Activated naive CD4-positive, alpha-beta T cell (primary cell): ENCODE measurements at places on chromosomes 4 and X.
A peak's percentile ranks its signal among the peaks of the same experiment; 100 is the strongest.

DNA sequence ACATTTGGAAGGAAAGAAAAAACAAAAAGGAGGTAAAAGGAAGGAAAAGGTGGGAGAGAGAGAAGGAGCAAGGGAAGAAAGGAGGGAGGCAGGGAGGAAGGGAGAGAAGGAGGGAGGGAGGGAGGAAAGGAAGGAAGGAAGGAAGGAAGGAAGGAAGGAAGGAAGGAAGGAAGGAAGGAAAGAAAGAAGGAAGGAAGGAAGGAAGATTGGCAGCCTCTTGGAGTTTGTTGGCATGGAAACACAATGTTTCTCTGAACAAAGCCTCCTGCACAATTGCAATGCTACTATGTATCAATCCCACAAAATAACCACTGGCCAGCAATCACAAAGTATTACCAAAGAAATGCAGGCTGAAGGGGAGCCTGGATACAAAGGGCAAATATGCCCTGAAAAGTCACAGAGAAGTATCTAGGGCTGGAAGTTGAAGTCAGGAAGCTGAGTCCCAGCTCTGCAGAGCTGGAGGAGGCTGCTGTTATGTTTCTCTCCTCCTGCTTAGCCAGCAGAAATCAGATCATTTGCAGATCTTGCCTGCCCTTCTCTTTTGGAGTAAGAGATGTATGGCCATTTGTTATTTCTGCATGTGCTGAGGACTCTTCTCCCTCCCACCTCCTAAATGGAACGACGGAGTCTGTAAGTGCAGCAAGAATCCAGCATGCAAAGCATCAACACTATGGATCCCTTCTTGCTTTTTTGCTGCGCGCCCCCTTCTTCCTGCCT is 195.9 kb upstream of the LDB2 start:
- no peak for DNase-seq

DNA sequence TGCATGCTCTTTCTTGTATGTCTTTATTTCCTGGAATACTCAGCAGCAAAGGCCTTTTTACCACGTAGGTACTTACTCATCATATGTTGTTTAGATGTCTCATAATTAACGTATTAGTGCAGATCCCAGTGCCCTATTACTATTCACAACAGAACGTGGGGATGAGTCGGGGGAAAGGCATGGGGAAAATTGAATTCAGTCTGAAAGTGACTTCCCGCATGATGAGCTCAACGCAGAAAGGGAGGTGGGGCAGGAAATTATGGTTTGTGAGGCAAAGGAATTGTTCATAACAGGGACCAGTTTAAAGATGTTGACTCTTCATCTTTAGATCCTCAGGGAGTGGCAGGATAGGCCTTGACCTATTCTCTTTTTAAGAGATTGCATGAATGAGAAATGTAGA is 2.0 kb upstream of the TMPRSS11D start:
- DNase-seq, result no peak

- DNase-seq, result no peak
Observed at GRCh38 chrX:40100141-40100536, 2.4 kb upstream of the BCOR start.

DNA sequence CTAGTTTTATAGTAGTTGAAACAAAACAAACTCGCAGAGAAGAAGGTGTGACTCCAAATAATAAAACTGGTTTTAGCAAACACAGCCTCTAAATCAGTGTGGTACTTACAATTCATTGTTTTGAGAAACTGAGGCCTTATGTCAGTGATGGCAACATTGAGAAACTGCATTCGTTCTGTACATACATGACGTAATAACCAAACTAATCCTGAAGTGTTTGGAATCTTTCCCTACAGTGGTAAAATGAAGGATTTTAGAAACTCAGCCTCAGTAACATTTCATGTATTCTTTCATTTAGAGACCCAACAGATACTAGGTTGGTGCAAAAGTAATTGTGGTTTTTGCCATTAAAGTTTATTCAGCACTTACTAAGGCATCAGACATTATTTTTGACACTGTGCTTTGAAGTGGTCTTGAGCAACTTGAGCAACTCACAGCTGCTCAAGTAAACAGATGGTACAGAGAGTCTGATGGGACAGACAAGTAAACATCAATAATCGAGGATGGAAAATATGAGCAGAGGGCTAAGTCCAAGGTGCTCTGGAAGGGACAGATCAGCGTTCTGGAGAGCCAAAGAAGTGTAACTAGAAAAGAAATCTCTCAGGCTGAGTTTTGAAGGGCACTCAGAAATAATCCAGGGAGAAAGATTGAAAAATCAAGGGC is 390.8 kb upstream of the BOD1L1 start:
- DNase-seq, result no peak

DNA sequence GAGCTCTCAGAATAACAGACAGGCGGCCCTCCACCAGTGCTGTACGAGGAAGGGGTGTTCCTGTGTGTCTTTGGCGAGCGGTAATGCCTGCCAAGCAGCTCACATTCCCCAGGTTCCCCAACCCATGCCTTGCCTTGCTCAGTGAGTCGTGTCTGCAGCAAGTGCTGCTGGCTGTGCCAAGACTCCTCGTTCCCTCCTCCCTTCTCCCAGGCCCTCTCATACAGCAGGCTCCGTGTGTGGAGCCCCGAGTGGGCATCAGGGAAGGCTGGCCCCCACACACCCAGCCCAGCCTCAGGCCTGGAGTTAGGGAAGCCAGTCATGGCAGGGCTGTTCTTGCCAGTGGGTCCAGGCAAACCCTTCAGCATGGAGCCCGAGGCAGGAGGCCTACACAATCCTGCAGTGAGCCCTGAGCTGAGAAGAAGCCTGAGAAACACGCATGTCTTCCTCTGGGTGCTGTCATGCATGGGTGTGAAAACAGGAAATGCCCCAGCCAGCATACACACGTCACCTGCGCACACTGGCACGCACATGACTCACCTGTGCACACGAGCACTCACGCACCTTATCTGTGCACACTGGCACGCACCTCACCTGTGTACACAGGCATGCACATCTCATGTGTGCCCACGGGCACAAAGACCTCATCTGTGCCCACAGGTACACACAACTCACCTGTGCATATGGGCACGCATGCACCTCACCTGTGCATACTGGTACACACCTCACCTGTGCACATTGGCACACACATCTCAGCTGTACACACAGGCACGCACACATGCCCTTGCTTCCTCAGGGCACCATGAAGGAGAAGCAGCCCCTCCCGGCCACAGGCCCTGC is 238.7 kb downstream of the DHRSX start:
- no peak for DNase-seq

- no peak for DNase-seq
Observed at GRCh38 chr4:31999848-32000247, 1279.7 kb downstream of the PCDH7 start.

DNA sequence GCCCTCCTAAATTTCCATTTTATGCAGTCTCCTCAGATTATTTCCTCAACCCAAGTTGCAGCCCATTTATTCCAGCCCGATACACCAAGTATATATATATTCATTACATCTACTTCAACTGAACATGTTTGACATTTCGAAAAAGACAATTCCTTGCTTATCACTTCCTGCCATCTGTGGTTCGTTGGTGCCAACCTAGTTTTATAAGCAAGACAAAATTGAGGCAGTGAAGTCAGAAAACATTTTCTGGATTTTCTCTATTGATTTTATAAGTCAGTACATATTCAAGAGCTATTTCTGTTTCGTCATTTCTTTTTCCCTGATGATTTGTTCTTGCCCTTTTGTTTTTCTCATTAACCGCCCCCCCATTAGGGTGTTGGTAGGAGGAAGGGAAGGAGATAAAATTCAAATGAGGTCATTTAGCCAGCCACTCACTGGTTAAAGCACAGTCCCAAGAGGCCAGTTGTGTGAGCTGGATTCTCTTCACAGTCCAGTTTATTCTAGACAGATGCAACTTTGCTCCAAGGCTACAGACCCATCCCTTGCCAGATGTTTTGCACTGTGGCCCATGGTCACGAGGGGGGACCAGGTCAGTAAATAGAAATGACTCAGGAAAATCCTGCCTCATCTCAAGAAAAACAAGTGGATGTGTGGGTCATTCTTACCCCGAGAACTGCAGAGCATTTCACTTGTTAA is 20.3 kb upstream of the VEGFD start:
- no peak for DNase-seq

GRCh38 chr4:117293784-117294183 is 208.4 kb upstream of the TRAM1L1 start:
- DNase-seq, result no peak

DNA sequence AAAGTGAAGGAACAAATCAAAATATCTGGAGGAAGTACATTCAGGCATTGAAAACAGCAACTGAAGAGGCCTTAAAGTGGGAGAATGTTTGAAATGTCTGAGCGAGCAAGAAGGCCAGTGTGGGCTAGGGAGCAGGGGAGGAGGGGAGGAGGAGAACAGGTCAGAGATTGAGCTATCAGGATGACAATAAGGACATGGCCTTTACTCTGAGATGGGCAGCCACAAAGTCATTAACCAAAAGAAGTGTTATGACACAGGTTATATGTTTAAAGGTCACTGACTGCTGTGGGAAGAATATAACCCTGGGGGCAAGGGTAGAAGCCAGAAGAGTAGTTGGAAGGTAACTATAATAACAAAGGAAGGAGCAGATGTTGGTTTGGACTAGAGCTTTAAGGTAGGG is 315.4 kb downstream of the INPP4B start:
- DNase-seq, result no peak

GRCh38 chrX:40871385-40872082 is 136.2 kb upstream of the MED14 start:
- DNase-seq, result no peak

- DNase-seq, result no peak
Observed at GRCh38 chrX:39915081-39915480, 182.7 kb downstream of the BCOR start.

DNA sequence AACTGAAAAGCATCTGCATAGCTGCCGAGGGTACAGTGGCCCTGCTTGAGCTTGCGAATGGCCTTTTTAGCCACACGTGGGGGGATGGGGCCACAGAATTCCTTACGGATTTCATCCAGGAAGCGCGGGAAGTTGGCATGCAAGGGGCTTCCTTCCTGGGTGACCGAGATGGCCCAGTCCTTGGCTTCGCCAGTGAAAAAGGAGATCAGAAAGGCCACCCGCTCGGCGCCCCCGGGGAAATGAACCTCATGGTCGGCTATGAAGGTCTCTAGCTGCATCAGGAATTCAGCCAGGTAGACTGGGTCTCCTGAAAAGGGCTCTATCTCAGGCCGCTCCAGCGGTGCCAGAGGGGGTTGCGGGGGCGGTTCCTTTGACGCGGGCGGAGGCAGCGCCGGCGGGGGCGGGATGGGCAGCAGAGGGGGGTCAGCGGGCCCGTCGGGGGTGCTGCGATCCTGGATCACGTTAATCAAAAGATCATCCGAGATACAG is 909 bp downstream of the RTL5 start:
- DNase-seq, result no peak

DNA sequence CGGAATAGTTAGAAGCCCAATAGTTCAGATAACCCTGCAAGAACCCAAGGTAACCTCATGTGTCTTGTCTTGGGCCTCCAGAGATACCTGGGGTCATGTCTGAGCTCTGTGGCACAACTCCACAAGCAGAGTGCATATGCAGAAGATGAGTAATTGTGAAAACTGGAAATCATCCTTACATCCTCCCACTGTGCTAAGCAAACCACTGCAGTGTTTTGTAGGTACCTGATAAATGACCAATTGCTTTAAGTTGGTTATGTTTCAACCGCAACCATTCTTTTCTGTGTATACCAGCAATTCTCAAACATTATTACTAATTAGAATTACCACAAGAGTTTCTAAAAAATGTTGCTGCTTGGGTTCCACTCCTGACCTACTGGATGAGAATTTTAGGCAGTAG is 73.2 kb downstream of the CBLL2 start:
- DNase-seq, result no peak

DNA sequence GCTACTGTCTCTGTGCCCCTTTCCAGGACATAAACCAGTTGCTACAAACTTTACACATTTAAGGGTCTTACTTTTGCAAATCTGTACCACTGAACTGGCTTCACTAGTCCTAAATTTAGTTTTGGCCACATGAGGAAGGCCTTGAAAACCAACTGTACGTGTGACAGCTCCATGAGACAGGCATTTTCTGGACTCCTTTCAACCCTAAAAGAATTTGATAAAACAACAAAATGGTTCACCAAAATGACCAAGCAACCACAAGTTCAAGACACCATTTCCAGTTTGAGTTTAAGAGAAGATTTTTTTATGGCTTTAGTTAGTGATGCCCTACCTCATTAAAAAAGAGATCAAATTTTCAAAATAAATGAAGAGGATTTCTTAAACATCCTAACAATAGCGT is 246.4 kb downstream of the ZNF674 start:
- DNase-seq, result no peak

DNA sequence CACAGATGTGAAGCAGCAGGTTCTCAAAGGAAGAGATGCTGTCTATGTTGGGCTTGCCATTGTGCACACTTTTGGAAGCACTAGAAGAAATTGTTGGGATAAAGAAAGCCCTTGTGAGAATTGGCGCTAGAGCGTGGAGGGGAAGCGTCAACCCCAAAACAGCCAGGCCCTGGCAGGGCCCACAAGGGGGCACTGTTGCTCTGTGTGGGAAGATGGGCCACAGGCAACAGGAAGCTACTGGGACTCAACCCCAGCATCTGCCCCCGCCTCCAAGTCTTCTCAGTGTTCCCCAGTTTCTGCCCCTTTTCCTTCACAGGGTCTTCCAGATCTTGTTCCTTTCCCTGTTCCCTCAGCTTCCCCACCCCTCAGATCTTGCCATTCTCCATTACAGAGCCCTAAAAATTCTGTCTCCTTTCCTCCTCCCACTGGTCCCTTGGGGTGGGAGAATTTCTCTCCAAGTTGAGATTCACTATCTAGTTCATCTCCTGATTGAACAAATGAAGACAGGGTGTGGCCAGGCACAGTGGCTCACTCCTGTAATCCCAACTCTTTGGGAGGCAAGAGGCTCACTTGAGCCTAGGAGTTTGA is 85.5 kb downstream of the STARD8 start:
- peak; percentile 0 for DNase-seq

GRCh38 chrX:68488657-68489056 is 10.2 kb upstream of the YIPF6 start:
- no peak for DNase-seq

DNA sequence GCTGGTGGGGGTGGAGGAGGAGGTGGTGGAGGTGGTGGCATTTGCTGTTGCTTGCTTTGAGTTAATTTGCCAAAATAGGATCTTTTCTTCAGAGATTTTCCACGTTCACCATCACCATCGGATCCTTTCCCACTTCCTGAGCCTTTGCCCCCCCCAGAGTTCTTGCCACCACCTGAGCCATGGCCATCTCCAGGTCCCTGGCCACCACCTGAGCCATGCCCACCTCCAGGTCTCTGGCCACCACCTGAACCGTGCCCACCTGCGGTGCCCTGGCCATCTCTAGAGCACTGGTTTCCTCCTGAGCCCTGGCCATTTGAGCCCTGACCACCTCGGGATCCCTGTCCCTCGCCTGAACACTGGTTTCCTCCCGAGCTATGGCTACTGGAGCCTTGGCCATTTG is 1.9 kb downstream of the IRS4 start:
- no peak for DNase-seq
